Suprapubic skin (tissue), 4 donors: ENCODE measurements at places on chromosomes 5 and 9.

DNA sequence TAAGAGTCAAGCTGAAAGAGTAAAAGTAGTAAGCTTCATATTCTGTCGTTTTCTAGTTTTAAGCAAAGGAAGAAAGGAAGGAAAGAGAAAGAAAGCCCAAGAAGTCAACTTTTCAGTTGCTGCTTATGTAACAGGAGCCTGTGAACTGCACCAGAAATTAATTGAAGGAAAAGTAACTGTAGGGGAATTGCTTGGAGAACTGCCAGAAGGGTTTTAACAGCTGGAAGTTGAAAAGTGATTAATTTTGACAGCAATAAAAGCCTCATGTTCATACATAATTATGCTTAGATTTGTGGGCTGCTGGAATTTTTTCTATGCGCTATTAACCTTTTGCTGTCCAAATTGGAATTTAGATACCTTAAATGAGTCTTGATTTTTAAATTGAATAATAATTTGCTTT is 255.7 kb downstream of the ENC1 start:
- DNase-seq = no peak

DNA sequence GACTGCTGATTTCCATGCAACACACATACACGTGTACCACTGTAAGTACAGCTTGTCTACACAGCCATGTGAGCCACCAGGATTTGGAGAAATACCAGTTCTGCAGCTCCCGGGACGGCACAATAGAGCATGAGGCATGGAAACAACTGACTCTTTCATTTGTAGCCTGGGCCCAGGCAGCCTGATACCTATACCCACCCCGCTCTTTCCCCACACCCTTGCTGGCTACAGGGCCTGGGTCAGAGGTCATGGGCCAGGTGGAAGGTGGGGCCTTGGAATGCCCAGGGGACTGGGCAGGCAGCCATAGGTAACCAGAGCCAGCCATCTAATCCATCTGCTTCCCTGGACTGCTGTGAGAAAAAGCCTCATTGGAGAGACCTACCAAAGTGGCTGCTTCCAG is 39.0 kb upstream of the ZSWIM6 start:
- no peak for DNase-seq

DNA sequence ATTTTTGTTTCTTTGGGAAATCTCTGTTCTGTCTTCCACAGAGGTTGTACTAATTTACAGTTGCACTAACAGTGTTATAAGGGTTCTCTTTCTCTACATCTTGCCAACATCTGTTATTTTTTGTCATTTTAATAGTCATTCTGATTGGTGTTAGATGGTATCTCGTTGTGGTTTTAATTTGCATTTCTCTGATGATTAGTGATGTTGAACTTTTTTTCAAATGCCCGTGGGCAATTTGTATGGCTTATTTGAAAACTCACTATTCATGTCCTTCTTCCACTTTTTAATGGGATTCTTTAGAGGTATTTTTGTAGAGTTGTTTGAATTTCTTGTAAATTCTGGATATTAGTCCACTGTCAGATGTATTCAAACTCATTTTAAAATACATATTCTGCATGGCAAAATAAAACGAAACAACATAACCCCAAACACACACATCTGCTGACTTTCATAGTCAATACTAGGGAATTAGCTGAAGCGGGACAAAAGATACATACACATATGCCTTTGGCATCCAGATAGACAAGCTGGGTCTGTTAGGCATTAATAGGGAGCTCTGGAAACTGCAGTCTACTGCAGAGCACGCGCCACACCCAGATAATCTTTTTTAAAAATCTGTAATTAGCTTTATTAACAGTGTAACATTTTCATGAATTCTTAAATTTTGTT is 5.8 kb upstream of the SPATA31C2 start:
- no peak for DNase-seq

DNA sequence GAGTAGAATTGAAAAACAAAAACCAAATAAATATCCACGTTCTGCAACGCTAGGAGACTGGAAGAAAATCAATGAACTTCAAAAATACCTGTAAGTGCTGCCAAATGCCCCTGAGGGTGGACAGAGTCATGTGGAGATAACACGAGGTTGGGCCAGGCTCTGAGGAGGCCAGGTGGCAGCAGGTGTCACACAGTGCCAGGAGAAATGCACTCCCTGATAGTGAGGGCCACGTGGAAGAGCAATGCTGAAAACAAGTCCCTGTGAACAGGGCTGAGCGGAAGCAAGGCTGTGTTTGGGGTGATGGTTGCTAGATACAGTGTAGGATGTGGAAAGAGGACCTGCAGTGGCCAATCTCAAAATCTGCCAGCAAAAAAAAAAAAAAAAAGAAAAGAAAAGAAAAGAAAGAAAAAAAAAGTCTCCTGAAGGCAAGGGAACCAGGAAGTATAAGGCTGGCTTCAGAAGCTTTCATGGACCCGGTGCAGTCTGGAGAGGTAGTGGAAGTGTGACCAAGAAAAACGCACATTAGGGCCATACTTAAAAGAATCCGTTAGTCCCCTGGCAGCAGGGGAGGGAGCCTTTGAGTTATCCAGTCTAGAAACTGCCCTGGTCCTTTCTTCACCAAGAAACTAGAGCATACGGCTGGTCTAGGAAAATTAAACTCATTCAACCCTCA is 16.8 kb downstream of the C1QTNF3 start:
- no peak for DNase-seq

DNA sequence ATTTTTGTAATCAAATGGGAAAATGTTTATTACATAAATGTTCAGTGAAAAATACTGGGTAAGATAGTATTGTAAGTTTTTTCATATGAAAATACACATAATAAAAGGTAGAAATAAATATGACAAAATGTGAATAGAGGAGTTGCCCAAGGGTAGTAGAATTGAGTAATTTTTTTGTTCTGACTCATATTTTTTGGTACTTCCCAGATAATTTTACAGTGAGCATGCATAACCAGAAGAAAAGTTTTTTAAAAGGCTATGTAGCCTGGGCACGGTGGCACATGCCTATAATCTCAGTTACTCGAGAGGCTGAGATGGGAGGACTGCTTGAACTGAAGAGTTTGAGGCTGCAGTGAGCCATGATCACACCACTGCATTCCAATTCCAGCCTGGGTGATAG is 116.9 kb downstream of the PIP5K1B start:
- no peak for DNase-seq

GRCh38 chr9:86662890-86663468 is 284.3 kb downstream of the GAS1 start:
- no peak for DNase-seq

- DNase-seq = no peak
Observed at GRCh38 chr5:104412649-104413240, 850.2 kb upstream of the NUDT12 start.

DNA sequence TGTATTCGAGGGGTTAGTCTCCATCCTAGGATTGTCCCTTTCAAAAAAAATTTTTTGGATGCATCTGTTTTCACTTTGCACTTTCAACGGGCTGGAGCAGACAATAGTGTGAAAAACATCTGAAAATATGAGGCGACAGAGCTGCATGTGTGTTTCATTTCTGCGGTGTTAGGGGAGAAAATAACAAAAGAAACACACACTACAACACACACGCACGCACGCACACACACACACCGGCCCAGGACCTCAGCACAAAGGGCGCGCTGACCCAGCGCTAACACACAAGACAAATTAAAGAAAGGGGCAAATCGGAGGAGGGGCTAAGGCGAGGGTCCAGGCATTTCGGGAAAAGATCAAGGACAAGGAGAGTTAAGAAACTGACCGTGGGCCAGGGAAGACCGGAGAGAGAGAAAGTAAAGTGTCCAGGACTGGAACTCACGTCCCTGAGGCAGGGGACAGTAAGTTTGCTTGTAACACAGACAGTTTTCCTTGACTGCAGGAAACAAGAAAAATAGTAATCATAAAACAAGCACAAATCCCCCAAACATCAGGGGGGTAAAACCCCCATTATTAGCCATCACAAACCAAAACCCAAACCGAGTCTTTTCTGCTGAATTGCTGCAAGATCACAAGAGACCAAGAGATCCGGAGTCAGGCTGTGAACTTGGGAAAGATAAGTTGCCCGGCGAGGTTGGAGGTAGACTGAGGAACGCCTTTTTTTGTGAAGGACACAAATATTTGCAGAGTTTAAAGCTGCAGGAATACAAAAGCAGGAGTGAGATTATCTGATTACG is 302.1 kb downstream of the PARP8 start:
- no peak for DNase-seq

GRCh38 chr5:100858987-100859545 is 44.0 kb downstream of the ST8SIA4 start:
- DNase-seq = no peak

DNA sequence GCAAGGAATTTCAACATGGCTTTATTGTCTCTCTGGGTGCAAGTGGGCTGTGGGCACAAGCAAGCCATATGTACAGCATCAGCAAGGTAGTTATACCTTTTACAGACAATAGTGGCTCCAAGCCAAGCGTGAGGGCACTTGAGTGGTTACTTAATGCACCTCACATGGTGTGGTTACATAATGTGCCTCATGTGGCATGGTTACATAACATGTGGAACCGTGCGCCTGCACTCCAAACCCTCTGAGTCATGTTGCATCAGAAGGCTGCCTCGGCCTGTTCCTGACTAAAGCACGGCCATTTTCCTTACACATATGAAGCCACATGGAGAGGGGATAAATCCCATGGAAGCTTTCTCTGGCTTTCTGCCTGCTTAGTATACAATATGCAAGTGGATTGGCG is 150.9 kb downstream of the OSTF1 start:
- DNase-seq = no peak
